ENCODE measurements at places on chromosomes 6 and 20.

- DNase-seq: no peak
These were observed 72.4 kb upstream of the SUPT3H start for GRCh38 chr6:45450132-45450531.

GRCh38 chr6:131740161-131740560 lies 29.3 kb upstream of the CTAGE9 start:
- DNase-seq: no peak

DNA sequence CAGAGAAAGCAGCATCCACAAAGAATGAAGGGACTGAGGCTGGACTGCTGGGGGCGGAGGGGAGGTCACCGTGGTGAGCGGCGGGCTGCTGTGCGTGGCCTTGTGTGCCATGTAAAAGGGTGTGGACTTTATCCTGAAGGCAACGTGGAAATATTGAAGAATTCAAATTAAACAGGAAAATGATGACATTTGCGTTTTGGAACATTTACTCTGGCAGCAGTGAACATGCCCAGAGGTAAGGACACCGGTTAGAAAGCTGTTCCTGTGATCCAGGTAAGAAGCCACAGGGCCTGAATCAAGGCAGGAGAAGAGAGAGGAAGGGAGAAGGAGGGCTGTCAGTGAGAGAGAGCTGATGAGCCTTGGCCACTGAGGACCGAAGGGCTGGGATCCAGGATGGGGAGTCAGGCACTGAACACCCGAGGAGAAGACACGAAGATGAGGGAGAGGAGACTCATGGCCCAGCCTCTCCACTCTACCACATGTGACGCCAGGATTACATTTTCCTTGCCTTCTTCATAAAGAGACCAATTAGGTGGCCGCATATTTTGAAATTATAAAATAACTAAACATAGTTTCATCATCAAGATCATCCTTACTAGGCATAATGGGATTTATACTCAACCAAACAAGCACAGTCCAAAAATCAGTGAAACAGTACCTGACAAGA lies 58.4 kb downstream of the TRAM2 start:
- DNase-seq: no peak

- no peak for DNase-seq
These were observed 64.8 kb upstream of the HLA-E start for GRCh38 chr6:30424549-30424948.

DNA sequence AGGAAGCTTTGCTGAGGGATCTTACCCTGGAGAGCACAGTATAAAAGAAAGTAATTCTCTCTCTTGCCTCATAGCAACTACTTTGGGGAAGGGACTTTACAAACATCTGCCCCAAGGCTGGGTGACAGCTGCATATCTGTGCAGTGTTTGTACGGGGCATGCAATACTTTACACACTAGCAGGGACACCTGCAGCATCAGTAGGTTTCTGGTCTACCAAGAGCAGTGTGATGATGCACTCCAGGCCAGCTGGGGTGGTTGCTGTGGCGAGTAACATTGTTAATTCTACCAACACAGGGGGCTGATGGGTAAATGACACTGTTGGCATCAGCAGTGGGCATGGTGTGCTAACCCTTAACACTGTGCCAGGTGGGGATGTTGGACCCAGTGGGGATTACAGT lies 48.0 kb downstream of the ADTRP start:
- no peak for DNase-seq

- DNase-seq: no peak
These were observed 82.2 kb upstream of the DUSP22 start for GRCh38 chr6:210104-210456.

DNA sequence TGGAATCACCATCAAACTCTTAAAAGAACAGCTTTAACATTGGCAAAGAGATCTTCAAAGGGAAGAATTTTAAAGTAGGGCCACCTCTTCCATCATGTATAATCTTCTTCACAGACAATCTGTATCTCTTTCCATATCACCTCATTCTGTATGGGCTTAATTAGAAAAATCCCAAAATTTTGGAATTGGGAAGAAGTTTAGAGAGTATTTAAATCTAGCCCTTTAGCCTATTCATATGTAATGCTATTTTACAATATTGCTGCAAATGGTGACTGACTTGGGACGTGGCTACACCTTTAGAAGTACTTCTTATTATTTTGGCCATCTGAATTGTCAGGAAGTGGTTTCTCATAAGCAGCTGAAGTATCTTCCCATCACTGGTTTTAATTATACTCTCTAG lies 474.3 kb downstream of the RFPL4B start:
- no peak for DNase-seq

- DNase-seq: no peak
These were observed 3.8 kb downstream of the SOX12 start for GRCh38 chr20:328975-329695.

GRCh38 chr6:112802144-112802543 lies 455.0 kb downstream of the RFPL4B start:
- no peak for DNase-seq

DNA sequence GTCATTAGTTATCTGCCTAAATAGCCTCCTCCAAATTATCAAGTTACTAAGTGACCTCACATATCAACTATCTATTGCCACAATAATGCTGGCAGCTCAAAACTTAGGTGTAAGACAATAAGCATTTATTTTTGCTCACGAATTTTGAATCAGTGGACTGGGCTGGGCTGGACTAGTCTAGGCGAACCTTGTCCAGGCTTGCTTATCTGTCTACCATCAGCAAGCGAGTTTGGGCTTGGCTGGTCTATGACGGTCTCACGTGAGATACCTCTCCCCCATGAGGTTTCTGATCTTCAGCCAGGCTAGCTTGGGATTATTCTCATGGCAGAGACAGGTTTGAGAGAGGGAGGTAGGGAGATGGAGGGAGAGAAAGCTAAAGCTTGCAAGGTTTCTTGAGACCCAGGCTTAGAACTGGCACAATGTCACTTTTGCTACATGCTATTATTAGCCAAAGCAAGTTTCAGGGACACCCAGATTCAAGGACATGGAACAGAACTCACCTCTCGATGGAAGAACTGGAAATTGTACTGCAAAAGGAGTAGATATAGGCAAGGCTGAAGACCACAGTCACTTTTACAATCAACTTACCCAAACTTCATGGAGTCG lies 80.9 kb downstream of the WASF1 start:
- no peak for DNase-seq

GRCh38 chr6:147194652-147195411 lies 9.4 kb upstream of the STXBP5 start:
- DNase-seq: no peak

DNA sequence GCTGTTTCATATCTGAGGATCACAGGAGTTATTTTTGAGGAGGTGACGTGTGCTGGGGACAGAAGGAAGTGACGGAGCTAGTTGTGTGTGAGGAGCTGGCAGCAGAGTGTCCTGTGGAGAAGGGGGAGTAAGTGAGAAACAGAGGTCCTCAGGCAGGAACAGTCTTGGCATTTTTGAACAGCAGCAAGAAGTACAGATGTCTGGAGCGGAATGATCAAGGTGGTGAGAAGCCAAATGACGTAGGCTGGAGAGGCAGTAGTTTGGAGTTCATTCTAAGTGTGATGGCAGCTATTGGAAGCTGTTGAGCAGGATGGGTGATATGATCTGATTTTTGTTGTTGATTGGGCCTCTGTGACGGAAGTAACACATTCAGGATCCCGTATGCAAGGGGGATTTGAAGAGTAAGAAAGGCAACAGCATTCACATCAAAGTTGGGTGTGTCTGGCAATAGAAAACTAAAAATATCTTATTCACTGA lies 52.3 kb downstream of the SOBP start:
- DNase-seq: no peak

GRCh38 chr20:14556206-14556605 lies 218.8 kb upstream of the FLRT3 start:
- no peak for DNase-seq

DNA sequence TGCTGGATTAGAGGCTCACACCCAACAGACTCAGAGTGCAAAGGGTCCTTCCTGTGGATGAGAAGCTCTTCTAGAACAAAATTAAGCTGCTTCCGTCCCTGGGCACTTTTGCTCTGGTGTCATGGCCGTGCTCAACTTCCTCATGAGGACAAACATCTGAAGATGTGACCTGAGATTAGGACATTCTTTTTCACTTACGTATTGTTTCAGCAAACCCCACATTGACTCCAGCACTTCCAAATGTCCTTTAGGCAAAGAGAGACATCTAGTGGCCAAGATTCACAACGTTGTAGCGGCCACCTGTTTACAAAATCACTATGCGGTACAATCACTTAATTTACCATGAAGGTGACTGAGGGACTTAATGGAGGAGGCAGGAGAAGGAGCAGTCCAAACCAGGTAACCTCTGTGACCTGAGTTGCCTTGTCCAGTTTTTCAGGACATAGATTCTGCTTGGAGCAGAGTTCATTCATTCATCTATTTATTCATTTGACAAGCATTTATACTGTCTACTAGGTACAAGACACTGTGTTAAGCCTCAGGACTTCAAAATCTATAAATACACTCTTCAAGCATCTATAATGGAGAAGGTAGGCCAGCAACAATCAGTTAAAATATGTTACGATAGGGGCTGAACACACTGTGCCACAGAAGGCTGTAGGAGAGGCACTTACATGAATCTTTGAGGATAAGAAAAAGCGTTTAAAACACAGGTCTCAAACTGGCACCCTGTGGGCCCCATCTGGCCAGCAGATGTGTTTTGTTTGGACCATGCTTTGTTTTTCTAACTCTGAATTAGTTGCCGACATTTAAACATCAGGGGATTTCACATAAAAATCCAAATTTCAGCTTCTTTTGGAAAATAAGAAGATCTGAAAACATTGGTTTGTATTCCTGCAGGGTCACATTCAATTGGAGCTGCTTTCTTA lies 5.6 kb upstream of the ADGRF1 start:
- peak; percentile 50 for DNase-seq

DNA sequence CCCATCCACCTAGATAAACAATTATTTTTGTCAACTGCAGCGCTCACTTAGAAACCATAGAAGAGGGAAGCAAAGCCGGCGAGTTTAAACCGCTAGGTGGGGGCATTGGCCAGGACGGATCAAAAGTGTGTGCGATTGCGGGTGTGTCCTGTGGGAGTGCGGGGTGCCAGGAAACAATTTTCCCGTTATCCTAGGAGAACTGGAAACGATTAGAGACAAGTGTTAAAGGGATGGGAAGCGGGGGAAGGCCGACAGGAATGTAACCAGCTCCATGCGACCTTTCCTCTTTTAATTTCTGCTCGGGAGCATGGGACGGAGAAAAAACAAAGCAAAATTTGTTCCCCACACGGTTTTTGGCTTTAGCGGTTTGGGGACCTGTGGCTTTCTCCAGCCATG lies 2.8 kb upstream of the HTR1B start:
- peak; percentile 71 for DNase-seq

- DNase-seq: no peak
These were observed 229.4 kb downstream of the ALDH8A1 start for GRCh38 chr6:134720353-134721059.

- DNase-seq: no peak
These were observed 13.9 kb upstream of the CCDC167 start for GRCh38 chr6:37513576-37513975.

DNA sequence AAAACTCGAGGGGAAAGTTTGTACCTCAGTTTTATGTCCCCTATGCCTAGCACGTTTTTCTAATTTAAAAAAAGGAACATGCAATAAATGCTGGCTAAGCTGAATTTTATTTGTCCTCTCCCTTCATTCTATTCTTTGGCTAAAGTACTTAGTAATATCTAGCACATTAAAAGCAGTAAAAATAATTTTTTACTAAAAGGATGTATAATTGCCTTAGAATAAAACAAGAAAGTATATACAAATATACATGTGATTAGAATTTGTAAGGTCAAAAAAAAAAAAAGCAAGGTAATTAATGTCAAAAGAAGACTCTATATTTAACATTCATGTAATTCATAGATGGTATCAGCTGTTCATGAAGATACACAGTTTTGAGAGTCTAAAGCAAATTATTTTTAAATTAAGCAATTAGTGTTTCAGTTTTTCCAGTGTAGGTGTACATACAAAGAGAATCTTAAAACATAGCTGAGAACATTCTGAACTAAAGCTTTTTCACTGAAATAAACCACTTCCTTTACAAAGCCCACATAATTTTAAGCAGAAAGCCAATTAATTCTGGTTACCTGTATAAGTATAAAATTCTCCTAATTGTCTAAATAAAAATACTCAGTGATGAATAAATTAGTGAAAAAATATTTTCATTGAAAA lies 32.4 kb downstream of the HBS1L start:
- no peak for DNase-seq

DNA sequence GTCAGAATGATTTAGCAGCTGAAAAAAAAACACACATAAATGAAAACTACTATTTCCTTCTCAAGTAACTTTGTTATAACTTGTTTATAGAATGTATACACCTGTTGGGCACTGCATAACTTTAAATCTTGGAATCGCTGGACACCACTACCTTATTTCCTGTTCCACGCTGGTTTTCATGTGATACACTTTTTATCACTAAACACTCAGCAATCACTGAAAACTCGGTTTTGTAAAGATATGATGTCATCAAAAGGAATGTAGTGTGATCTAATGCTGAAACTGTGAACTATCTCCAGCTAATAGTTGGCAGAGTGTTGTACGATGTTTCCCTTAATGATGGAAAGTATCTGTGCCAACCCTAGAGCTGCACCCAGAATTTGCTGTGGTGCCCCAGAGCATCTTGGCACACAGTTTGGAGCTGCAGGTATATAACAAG lies 127.9 kb downstream of the BACH2 start:
- DNase-seq: no peak
